ENCODE measurements at places on chromosomes 13 and 19.

GRCh38 chr13:107562203-107562602 lies 653.1 kb downstream of the LIG4 start:
- no peak for DNase-seq

GRCh38 chr13:107091861-107092260 lies 523.9 kb upstream of the ARGLU1 start:
- no peak for DNase-seq

GRCh38 chr13:33932769-33933406 lies 114.9 kb downstream of the RFC3 start:
- no peak for DNase-seq

GRCh38 chr13:60482012-60482411 lies 85.0 kb downstream of the TDRD3 start:
- DNase-seq = no peak

- no peak for DNase-seq
These were observed 64.2 kb upstream of the UBL3 start for GRCh38 chr13:29914581-29914980.

DNA sequence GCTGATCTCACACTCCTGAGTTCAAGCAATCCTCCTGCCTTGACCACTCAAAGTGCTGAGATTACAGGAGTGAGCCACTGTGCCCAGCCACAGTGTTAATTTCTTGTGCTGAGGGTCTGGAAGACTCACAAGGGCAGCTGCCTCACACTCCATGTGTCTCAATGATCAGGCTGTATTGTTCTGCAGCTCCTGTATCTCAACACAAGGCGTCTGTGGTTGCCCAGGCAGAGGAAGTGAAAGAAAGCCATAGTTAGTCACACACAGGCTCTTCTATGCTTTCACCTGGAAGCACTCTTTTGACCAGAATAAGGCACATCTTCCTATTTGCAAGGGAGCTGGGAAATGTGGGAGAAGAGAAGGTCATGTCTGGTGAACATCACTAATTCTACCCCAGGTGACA lies 107.3 kb upstream of the ZNF507 start:
- no peak for DNase-seq

DNA sequence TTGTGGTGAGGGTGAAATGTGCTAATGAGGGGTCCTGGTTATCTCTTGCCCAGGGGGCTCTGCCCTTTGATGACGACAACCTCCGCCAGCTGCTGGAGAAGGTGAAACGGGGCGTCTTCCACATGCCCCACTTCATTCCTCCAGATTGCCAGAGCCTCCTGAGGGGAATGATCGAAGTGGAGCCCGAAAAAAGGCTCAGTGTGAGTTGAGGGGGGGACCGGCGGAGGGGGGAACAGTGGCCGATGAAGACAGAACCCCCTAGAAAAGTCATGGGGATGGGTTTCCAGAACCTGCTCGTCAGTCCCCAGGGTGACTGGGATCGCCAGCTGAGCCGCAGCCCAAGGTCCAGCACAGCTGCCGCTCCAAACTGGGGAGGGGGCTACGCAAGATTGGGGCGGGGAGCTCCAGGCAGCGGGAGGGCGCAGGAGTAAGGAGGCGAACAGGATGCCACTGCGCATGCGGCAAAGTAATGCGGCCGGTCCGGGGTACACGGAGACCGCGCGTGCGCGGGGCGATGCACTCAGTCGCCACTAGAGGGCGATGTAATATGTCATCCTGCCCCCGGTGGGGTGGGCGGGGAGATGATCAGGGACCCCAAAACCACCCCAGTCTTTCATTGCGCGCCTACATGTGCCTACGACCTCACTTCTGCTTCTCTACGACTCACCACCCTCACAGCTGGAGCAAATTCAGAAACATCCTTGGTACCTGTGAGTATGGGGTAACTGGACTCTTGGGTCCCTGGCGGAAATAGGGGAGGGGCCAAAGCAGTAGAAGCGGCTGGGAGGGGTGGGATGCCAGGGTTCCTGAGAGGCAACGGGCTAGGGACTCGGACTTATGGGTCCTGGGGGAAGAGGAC lies 17.9 kb downstream of the BRSK1 start:
- DNase-seq = peak; percentile 97

DNA sequence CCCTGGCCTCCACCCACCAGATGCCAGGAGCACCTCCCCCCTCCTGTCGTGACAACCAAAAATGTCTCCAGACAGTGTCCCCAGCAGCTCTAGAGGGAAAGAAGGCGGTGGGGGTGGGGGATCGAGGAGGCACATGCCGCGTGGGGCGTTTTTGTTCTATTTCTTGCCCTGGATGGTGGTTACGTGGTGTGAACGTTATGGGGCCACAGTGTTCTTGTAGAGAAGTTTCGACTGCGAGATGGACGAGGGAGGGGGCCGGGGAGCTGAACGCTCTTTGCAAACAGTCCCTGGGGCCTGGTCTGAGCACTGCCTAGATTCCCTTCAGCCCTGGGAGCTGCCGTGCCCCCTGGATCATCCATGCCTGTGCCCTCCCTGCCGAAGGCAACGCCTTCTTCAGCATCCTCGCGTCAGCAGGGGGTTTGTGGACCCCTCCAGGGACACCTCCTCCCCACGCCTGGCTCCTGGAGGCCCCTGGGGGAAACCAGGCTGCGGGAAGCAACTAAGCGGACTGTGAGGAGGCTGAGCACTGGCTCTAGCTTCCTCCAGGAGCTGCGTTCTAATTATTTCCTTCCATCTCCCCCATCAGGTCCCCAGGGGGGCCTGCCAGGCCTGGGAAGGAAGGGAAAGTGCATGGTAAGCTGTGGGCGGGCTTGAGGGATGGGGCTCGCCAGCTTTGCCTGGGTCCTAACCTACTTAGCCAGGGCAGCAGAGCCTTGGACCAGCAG lies 131.5 kb downstream of the IER2 start:
- DNase-seq = no peak

- DNase-seq = no peak
These were observed 10.8 kb downstream of the SOX1 start for GRCh38 chr13:112077729-112078128.

DNA sequence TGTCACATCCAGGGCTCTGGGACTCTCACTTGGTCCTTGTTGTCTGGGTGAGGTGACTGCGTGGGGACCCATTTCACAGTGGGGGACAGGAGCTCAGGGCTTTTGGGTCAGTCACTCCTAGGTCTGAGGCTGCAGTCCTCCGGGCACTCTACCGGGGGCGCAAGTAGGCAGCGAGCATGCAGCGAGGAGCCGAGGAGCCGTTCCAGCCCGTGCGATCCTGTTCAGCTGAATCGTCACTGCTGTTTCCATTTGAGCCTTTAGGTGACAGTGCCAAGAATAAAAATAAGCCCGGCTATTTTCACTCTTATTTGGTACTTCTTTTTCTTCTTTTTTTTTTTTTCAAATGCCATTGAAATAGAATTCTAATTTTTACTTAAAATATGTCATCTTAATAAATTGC lies 126.5 kb downstream of the ZNF536 start:
- no peak for DNase-seq

DNA sequence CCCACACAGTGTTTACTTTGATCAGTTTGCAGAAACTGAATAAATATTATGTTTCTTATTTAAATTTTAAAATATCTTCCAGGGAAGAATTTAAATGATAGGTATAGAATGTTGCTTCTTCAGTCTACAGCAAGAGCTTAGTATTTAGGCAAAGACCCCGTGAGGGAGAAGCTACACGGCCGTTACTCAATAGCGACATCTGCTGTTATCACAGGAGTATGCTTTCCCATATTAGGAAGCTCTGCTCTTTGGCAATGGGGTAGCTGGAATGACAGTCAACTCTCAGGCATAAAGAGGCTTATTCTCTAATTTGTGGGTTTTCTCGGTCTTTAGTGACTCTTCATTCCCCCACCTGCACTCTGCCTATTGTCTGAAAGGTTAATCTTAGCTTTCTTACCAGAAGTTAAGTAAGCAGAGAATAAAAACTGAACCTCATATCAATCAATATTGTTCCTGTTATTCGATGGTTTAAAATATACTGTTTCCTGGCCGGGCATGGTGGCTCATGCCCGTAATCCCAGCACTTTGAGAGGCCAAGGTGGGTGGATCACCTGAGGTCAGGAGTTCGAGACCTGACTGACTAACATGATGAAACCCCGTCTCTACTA lies 13.2 kb upstream of the LHFPL6 start:
- no peak for DNase-seq

GRCh38 chr19:35140962-35141836 lies 1.9 kb upstream of the FXYD7 start:
- DNase-seq = peak; percentile 96

- DNase-seq = no peak
These were observed 76.2 kb upstream of the TNFSF11 start for GRCh38 chr13:42497798-42498197.

DNA sequence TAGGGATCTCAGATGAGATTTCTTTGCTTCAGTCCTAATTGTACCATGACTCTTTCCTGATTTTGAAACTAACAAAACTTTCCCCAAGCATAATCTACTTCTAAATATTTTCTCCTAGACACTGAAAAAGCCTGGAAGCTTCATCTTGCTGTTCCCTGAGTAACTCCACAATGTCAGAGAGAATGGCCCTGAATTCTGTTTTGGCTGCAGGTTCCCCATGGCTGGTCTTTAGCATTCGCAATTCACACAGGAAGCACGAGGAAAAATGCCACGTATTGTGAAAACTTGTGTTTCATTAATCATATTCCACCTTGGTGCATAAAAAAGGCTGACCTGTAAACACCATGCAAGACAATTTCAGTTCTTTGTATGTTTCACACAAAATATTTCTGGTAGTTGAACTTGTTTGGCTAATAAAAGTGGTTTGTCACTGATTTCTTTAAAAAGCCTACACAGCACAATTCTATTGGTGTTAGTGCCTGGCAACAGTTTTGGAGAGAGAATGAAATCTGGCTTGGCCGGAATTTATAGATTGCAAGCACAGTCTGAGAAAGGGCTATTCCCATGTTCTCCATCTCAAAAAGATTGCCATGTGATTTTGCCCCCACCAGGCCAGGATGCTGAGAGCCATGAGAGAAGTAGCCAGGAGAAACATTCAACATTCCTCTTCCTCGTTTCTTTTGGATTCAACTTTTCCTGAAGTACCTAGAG lies 367.1 kb downstream of the NDFIP2 start:
- no peak for DNase-seq

- DNase-seq = no peak
These were observed 223.6 kb downstream of the GPC6 start for GRCh38 chr13:93450191-93450621.

- DNase-seq = no peak
These were observed 20.7 kb downstream of the NAXD start for GRCh38 chr13:110636053-110636475.

DNA sequence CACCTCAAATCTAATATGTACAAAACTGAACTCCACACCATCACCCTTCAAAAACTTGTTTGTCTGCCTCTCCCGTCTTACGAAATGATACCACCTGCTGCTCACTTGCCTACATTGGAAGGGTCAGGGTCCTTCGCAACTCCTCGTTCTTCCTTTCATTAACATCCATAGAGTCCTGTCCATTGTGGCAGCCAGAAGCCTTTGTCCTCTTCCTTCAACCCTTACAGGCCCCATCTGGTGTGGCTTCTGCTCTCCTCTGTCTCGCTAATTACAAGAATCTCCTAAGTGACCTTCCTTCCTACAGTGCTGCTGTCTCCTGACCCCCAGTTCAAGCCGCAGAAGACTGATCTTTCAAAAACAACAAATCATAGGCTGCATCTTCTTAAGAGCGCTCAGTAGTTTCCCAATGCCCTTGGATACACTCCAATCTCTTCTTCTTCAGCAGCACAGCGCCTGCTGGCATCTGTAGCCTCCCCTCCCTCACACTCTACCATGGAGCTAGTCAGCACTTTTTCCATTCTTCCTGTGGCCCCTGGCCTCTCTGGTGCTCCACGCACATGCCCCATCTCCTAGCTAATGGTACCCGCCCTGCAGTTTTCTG lies 382.7 kb downstream of the LIG4 start:
- DNase-seq = no peak

- DNase-seq = no peak
These were observed 11.0 kb downstream of the ZNF552 start for GRCh38 chr19:57803594-57804325.

- no peak for DNase-seq
These were observed 304.8 kb upstream of the MAB21L1 start for GRCh38 chr13:35781036-35782000.

- DNase-seq = no peak
These were observed 135.6 kb downstream of the PAN3 start for GRCh38 chr13:28273919-28274318.

DNA sequence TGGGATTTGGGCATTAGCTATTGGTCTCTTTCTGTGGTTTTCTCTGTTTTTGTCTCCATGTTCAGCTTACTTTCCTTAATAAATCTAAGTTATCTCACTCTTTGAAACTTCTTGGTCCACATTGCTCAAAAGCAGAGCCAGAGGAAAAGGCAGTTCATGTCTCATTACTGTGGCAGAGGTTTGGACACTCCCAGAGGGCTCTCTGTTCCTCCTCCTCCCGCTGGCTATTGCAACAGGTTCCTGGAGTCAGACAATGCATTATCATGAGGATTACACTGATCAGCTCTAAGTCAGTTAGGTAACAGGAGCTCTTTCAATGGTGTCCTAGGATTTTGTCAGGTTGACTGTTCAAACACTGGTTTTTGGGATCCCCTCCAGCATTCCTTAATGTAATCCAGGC lies 298.8 kb downstream of the NDFIP2 start:
- no peak for DNase-seq

DNA sequence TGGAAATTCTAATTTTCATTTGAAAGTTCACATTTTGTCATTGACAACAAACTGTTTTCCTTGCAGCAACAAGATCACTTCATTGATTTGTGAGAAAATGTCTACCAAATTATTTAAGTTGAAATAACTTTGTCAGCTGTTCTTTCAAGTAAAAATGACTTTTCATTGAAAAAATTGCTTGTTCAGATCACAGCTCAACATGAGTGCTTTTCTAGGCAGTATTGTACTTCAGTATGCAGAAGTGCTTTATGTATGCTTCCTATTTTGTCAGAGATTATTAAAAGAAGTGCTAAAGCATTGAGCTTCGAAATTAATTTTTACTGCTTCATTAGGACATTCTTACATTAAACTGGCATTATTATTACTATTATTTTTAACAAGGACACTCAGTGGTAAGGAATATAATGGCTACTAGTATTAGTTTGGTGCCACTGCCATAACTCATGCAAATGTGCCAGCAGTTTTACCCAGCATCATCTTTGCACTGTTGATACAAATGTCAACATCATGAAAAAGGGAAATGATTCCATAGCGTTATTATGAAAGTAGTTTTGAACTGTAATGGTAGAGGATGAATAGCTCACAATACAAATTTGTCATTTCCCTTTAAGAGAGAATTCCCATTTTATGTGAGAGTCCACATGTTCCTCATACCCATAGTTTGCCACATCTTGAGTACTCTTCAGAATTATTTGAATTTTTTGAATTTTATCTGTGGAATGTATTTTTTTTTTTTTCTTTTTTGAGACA lies 2.6 kb downstream of the BRCA2 start:
- no peak for DNase-seq

DNA sequence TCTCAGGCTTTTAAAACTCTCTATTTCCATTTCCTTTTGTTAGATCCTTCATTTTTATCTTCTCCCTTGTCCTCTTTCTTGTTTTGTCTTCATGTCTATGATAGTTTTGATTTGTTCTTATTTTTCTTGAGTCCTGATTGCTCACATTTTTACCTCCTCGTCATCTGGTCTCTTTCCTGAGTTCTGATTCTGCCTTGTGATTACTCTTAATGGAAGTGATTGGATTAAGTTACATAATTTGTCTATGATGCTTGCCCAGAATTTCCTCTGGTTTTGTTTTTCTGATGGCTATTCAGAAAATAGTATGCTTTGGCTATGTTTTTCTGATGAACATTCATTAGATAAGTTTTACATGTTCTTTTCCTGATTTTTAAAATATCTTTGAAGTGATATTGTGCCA lies 102.6 kb downstream of the DNAJC3 start:
- DNase-seq = no peak
